ENCODE measurements at places on chromosomes 16 and 17.

DNA sequence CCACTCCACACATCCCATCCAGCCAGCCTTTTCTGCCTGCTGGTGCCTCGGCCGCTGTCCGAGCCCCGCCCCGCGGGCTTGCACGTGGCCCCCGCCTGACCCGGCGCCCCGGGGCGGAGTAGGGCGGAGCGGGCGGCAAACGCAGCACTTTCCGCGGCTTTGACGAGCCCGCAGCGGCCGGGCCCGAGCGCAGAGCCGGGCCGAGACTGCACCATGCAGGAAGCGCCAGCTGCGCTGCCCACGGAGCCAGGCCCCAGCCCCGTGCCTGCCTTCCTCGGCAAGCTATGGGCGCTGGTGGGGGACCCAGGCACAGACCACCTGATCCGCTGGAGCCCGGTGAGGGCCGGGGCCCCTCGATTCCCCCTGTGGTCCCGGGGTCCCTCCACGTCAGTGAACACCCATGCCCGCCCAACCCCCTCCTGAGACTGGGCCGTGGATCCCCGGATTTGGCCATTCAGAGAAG, at the start of gene HSF4:
TSS of gene HSF4 (plus strand) at position 147 of the 463 bp plus-strand sequence. CDS start at position 214, 67 bp downstream.
- peak; percentile 68 for DNase-seq

DNA sequence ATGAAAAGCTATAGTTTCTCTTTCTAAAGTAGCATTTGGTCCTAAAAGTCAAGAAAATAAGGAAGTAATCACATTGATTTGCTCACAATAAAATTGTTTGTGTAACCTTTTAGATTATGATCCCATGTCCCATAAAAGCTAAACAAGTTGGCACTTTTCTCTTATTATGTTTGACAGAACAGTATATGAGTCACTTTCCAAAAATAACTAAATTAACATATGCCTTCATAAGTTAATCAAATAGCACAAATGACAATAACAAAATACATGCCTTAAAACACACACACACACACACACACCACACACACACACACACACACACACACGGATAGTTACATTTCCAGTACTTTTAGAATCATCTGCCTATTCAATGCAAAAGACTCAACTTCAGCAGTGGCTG, 2.8 kb downstream of the MED13 start:
- DNase-seq: no peak

DNA sequence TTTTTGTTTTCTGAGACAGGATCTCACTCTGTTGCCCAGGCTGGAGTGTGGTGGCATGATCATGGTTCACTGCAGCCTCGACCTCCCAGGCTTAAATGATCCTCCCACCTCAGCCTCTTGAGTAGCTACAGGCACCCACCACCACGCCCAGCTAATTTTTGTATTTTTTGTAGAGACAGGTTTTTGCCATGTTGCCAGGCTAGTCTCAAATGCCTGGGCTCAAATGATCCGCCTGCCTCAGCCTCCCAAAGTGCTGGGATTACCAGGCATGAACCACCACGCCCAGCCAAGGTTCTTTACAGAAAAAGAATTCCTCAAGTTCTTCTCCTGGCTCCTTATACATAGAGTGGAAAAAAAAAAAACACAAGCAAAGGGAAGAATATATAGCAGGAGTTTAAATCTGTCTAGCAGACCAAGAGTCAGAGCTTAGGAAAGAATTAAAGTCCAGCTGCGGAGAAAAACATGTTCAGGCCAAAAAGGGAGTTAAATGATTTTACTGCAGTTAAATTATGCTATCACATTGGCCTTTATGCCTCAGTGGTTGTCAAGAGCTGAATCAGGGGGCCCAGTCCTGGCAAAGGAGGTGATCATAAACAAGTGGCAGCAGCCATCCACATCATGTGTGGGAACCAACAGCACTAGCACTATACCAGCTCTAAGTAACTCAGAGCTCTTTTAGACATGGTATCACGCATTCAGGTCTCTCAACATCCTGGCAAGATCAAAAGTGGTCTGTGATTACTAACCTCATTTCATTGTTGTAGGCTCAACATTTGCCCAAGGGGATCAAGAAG, 39.3 kb downstream of the LIG3 start:
- no peak for DNase-seq

DNA sequence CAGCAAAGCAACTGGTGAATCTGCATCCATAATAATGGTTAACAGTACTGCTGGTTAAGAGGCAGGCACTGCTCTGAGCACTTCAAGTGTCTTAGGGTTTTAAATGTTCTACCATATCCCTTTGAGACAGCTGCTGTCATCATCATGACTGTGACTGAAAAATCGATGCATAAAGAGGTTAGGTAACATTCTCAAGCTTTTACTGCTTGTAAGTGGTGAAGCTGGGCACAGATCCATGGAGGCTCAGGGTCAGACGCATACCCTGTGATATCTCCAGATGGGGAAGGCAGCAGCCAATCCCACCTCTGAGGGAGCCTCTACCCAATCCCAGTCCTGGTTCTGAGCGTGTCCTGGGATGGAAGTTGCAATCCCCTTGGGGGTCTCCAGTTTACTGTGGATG, 57.6 kb upstream of the SOX9 start:
- no peak for DNase-seq

DNA sequence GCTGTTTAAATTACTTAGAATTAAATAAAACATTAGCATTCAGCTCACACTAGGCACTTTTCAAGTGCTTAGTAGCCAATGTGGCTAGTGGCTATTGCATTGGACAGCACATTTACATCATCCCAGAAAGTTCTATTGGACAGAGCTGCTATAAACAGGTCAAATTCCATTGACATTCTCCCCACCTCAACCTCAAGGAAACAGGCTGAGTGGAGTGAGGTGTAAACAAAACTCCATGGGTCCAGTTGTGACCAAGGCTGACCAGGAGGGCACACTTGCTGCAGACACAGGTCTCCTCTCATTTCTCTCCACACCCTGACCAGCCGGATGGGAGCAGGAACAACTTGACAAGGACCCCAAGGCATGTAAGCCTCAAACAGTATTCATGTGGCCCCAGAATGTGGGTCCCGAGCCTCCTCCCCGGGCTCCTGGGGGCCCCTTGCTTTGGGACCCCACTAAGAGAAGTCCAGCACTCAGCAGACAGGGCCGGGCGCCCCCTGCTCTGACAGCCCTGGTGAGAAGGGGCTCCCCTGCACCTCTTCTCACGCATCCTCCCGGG, 488 bp downstream of the C17orf113 start:
- no peak for DNase-seq

- DNase-seq: no peak
These were observed 13.3 kb downstream of the MPRIP start for GRCh38 chr17:17055286-17056155.

- peak; percentile 25 for DNase-seq
These were observed 154.8 kb downstream of the VPS53 start for GRCh38 chr17:559551-560431.

- no peak for DNase-seq
These were observed 496.0 kb downstream of the CDH8 start for GRCh38 chr16:61540216-61540615.

GRCh38 chr16:57145046-57146021, 40.5 kb downstream of the PSME3IP1 start:
- no peak for DNase-seq

- DNase-seq: no peak
These were observed 26.6 kb upstream of the OR1F1 start for GRCh38 chr16:3161235-3162018.

DNA sequence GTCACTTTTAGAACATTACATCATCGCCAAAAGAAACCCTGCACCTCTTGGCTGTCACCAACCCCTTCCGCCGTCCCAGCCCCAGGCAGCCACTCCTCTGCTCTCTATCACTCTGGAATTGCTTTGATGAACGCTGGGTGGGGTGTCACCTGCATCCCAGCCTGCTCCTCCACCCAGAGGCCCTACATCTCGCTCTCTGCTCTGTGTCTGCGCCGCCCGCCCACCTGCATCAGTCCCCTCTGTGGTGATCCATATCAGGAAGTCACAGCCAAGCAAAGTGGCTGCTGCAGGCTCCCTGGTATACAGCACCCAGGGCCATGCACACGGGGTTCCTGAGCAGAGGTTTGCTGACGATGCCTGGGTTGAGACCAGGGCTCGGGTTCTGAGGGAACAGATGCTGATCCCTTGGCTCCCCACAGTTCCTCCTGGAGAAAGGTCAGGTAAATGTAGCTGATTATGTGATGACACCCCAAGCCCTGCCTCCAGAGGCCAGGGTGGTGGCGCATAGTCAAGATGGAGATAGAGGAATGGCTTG, 30.8 kb downstream of the MPRIP start:
- no peak for DNase-seq

DNA sequence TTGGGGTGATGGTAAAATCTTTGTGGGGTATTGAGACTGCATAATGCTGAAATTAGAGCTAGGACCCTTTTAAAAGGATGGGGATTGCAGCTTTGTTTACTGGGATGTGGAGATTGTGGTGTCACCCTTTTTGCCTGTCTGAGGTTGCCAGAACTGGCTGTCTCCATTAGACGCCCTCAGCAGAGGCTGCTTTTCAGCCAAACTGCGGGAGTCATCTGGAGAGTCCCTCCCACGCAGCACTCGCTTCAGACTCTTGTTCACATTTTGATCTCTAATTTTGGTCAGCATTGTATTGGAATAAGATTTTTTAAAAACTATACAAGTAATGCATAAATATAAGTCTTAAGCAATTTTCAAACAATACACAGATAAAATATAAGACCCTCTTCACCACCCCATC, 27.9 kb upstream of the JPT2 start:
- no peak for DNase-seq

DNA sequence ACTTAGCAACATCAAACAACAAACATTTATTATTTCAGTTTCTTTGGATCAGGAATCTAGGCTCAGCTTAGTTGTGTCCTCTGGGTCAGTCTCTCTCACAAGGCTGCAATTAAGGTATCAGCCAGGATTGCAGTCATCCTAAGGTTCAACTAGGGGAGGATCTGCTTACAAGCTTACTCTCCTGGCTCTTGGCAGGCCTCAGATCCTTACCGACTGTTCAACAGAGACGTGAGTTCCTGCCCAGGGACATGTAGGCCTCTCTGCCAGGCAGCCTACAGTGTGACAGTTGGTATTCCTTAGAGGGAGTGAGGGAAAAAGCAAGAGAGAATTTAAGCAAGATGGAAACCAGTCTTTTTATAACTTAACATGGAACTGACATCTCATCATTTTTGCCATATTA, 294.0 kb downstream of the ZFHX3 start:
- DNase-seq: no peak

DNA sequence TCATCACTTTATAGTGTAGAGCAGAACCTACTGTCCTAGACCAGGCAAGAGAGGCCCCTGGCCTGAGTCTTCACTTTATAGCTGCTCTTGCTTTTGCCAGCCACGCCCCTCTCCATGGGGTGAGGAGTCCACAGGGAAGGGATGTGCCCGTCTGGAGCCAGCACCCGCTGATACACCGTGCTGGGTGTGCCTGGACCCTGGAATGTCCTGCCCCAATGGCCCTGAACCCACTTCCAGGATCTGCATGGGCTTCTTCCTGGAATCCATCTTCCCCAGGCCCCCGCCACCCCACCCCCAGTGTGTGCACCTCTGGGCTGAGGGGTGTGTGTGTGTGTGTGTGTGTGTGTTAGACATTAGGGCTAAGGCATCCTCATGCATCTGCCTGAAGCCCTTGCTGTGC, 44.9 kb downstream of the MEOX1 start:
- no peak for DNase-seq

- DNase-seq: no peak
These were observed 900.8 kb upstream of the GOT2 start for GRCh38 chr16:59634951-59635350.
